Stimulated activated CD8-positive, alpha-beta memory T cell treated with anti-CD3 and anti-CD28 coated beads, Interleukin-7, amount 100 ng/mL, for 1 hour (primary cell): ENCODE measurements at places on chromosomes 5 and 9.

GRCh38 chr9:18775241-18775640 lies 257.8 kb downstream of the SAXO1 start:
- no peak for DNase-seq

DNA sequence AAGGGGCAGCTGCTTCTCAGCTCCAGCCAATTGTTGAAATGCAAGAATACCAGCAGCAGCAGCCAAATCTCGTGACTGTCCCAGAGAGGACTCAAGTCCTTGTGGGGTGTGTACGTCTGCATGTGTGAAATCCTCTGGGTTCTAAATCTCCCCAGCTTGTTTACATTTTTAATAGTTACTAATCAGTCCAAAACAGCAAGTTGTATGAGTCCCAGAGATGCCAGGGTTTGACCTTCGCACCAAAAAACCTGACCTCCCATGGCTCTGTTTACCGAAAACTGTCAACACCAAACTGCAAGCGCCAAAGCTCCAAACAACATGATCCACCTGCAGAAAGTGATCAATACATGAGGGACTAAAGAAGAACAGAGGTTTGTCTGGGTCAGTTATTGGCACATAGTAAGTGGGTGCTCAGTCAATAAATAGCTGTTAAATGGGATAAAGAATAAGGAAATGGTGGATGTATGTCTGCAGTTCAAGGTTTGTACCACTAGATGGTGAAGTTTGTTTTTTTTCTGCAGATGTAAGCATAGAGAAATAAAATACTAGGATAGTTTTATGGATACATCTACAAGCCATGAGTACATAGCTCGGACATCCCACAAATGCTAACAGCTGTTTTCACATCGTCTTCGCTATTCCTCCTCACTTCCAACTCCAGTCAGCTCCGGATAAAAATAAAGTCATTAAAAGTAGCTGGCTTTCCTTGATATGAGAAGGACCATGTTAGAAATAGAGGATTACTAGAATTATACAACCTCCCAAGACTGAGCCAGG lies 85.3 kb upstream of the ADRB2 start:
- no peak for DNase-seq

- DNase-seq, result no peak
Measured at GRCh38 chr9:121280715-121281613, 13.0 kb downstream of the GSN start.

GRCh38 chr5:106135473-106135872 lies 1535.3 kb downstream of the EFNA5 start:
- DNase-seq, result no peak

- no peak for DNase-seq
Measured at GRCh38 chr5:33242277-33242676, 198.5 kb upstream of the TARS1 start.

GRCh38 chr9:75457474-75458011 lies 369.2 kb downstream of the OSTF1 start:
- DNase-seq, result no peak

- DNase-seq, result no peak
Measured at GRCh38 chr5:54470128-54470527, 14.6 kb downstream of the HSPB3 start.

GRCh38 chr5:68176802-68177479 lies 38.6 kb upstream of the PIK3R1 start:
- DNase-seq, result no peak

- DNase-seq, result no peak
Measured at GRCh38 chr9:27344776-27345175, 47.8 kb upstream of the EQTN start.

DNA sequence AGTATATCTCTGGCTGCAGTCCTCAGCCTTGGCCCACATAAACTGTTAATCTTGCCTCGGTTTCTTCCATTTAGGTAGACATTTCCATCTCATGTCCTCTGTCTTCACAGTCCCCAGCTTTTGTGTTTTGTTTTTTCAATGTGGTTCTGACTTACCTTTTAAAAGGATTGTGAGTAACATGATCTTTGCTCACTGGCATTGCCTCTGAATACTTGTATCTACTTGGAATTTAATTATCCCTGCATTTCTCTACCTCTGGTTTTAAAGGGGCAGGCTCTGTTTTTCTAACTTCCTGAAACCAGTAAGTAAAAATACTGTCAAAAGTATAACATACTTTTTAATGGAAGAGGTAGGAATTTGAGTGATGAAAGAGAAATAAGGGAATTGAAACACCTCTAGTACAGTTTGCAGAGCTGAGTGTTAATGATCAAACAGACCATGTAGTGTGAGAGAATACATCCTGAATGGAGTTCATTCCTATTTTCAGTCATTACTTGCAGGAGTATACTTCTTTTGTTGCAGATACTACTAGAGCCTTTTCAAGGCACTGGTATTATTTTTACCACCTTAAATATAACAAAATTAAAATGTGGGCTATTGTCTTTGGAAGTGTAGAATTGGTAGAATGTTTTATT lies 62.6 kb downstream of the MTREX start:
- no peak for DNase-seq

- DNase-seq, result no peak
Measured at GRCh38 chr9:98550206-98550820, 158.4 kb downstream of the GABBR2 start.

GRCh38 chr9:110700953-110701352 lies 32.4 kb downstream of the MUSK start:
- no peak for DNase-seq

DNA sequence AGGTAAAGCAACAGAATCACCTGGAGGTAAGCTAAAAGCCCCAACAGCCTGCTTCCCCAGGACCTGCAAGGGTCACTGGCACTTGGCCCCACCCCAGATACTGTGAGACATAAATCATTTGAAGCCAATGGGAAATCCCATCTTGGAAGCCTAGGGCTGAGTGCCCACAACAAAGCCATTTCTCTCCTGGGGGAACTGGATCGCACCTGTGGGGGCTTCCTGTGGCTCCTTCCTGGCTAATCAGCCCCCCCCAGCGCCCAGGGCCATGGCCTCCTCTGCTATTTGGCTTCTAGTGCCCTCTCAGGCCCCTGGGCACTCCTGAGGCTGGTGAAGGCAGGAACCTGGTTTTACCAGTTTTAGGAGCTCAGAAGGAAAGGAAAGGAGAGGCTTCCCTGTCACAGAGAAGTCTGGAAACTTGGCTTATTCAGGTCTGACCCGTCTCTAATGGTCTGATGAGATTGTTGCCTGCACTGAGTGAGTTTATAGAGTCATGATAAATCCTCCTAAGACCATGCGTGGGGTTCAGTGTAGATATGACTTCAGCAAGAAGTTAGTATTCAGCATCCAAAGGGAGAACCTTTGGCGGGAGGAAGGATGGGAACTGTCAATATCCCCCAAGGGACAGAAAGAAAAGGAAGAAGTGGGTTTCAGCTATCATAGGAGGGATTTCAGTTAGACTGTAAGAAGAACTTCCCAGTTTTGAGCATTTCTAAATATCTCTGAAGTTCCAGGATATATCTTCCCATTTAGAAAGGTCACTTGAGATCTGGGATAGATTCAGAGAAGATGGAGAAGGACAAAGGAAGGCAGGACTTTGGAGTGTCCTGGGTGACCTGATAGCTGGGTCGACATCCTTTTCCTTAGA lies 1.2 kb downstream of the KCNMB1 start:
- DNase-seq, result no peak

DNA sequence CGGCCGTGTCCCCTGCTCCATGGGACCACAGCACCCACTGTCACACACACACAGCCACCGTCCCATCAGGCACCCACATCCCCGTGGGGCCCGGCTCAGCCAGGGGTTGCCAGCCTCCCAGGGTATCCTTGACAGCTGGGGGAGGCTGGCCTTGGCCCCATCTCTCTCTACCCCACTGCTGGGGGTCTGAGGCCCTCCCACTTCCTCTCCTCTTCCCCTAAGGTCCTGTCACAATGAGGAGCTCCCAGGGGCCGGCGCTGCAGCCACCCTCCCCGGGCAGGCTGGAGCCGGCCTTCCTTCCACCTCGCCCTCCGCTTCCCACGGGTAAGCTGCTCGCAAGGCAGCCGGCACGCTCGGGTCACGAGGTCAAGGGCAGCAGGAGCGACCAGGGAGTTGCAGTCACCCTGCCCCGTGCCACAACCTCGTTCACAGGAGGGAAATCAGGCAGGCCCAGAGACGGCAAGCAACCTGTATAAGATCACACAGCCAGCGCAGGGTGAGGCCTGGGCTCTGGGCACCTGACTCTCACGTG lies 38.6 kb upstream of the NOTCH1 start:
- no peak for DNase-seq

DNA sequence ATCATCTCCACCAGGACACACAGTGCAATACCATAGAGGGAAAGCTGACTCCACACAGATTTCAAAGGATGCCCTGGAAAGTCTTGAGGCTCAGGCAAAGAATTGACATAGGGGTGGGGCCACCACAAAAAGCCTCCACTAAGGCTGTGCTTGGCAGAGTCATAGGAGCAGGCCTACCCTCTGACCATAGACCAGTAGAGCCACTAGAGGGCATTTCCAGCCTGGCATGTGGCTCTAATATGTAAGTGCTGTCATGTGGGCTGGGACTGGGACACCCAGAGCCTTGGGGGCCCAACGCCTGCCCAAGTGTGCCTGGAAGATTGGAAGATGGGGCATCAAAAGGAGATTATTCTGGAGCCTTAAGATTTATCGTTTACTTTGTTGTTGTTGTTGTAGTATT lies 726.0 kb downstream of the DNAH5 start:
- no peak for DNase-seq

- no peak for DNase-seq
Measured at GRCh38 chr5:28896949-28897348, 1858.6 kb upstream of the CDH9 start.

- DNase-seq, result no peak
Measured at GRCh38 chr9:91160181-91160580, 201.5 kb downstream of the AUH start.

- DNase-seq, result no peak
Measured at GRCh38 chr9:18330401-18331309, 143.3 kb upstream of the ADAMTSL1 start.

- no peak for DNase-seq
Measured at GRCh38 chr5:153784277-153784676, 254.4 kb downstream of the FAM114A2 start.

DNA sequence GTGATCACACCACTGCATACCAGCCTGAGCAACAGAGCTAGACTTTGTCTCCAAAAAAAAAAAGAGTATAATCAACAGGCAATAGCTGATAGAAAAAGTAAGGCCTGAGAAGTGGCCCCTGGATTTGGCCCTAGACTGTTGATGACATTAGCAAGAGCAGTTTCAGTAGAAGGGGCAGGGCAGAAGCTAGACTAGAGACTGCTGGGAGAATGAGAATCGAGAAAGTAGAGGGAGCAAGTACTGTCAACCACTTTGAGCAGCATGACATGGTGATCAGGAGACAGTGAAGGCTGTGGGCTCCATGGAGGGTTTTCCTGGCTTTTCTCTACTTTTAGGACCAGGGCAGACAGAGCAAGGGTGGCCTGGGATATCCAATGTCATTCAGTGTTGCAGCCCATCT lies 34.9 kb upstream of the B4GALT1 start:
- DNase-seq, result no peak

DNA sequence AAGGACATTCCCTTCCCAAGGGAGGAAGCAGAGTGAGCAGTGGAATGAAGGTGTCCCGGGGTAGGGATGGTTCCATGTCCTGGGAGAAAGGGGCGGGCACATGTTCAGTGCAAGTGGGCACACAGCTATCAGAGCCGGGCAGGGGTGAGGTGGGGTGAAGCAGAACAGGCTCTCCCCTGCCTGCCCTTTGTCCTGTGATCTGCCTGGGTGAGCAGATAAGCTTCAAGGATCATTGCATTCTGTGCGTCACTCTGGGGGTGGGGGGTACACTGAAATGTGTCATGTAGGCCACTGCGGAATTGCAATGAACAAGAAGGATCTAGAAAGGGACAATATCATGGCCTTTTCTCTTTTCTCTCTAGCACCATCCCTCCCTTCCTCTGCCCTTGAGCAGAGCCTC lies 61.7 kb upstream of the SHB start:
- no peak for DNase-seq

DNA sequence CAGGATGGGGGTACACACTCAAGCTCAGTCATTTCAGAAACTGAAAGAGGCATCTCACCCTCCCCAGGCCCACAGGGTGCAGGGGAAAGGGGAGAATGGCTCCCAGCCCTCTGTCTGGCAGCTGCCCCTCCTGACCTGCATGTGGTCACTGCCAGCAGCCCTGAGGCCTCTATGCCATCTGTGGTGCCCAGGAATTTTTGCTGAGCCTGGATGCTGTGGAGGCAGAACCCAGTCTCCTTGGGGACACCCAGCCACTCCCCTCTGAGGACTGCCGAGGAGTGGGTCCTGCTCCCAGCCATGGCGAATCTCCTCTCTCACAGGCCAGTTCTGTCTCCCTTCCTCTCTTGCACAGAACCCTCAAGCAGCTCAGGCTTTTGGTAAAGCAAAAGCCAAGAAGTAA lies 104.0 kb upstream of the ALDH1B1 start:
- no peak for DNase-seq

GRCh38 chr5:109161914-109162683 lies 247.7 kb downstream of the PJA2 start:
- no peak for DNase-seq

DNA sequence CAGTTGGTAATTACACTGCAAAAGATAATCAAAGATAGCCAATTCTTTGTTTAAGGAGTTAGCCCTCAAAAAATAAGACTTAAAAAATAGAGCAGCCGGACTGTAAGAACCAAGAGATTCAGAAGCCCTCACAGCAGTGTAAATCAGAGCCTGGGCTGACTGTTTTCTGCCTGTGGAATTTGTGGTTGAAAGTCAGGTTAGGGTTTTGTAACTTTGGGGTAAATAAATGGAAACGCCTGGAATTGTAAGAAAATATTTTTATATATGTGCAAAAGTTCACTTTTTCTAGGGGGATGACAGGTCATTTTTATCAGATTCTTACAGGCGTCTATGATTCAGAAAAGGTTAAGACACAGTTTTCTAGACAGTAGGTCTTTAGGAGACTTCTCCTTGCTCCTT lies 35.6 kb downstream of the KLHL3 start:
- no peak for DNase-seq

DNA sequence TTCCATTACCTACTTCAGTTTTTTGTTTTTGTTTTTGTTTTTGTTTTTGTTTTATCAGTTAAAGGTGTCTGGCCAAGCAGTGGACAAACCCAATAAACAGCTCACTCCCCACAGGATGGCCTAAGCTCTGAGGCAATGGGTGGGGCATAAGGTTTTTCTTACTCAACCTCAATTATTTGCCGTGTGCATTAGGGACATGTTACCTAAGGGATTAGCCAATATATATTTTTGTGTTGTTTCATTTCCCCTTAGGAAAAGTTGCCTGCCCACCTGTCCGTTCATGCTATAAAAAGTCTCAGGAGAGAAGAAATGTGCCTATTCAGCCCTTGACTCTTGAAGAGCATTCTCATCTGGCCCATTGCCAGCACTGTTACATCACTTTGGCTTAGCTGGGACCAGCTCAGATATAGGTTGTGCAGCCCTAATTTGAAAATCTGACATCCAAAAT lies 7.3 kb downstream of the SH3RF2 start:
- DNase-seq, result no peak

DNA sequence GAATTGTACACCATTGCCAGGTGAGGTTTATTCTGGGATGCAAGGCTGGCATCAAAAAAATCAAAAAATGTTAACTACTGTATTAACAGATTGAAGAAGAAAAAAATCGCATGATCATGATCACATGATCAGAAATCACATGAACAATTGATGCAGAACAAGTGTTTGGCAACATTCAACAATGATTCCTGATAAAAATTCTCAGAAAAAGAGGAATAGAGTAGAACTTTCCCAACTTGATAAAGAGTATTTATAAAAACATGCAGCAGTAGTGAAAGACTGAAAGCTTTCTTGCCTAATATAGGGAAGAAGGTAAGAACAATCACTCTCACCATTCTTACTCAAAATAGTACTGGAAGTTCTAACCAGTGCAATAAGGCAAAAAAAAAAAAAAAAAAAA lies 16.4 kb downstream of the SLCO4C1 start:
- DNase-seq, result no peak
